HS-27A (cell line): ENCODE measurements at places on chromosomes 6 and 20.
A peak's percentile ranks its signal among the peaks of the same experiment; 100 is the strongest.

- DNase-seq = no peak
These were observed 3.8 kb downstream of the SLC35B2 start for GRCh38 chr6:44253307-44254101.

- peak; percentile 22 for DNase-seq
These were observed 73.9 kb downstream of the AHI1 start for GRCh38 chr6:135423649-135424128.

DNA sequence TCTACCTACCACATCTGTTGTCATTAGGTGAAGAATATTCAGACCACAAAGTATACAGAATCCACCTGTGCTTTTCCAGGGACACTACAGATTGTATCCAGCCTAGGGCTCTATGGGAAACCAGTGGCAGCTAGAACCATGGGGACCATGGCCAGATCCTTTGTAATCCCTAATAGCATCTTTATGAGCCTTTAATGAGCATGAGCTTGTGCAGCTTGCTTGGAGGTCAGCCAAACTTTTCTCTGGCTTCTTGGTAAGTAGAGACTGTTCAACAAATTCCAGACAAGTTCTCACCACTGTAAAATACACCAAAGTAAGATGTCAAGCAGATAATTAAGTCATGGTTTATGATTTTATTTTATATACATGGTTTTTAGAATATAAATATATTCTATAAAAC lies 301.6 kb upstream of the ADGRB3 start:
- DNase-seq = no peak

DNA sequence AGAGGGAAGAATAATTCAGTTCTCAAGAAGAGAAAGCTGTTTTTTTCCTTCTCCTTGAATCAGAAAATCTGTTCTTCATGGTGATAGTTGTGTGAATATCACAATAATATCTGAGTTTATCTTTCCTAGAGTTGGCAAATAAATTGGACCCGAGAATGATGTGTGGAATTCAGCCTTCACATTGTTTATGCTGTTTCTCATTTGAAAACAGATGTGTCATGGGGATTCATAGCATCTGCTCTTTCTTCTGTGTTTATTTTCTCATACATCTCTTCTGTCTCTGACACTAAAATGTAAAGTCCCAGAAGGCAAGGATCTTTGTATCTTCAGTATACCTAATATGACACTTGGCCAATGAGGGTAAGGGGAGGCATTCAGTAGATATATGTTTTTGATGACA lies 103.6 kb upstream of the SGK1 start:
- no peak for DNase-seq

DNA sequence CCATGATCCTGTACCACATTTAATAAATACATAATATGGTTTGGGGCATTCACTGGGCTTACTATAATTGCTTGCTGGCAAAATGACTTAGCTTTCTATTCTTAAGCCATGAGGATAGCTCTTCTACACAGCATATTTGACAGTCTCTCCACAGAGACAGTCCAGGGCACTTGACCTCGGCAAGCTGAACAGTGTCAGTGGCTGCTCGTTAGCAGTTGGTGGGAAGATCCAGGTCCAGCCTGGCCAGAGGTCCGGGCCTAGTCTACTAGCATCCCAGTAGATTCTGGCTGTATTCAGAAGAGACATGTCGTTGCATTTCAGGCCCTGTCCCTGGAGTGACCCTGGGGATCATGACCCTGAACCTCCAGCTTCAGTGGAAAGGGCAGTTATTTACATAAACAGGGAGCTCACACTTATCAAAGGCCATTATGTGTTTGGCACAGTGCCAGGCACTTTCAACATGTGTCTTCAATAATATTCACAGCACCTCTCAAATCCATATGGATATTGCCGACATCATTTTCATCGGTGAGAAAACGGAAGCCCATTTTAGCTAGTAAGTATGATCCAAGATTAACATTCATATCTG lies 139.0 kb downstream of the IMPG1 start:
- no peak for DNase-seq

GRCh38 chr6:17705428-17705777 lies 1.3 kb downstream of the NUP153 start:
- peak; percentile 56 for DNase-seq

DNA sequence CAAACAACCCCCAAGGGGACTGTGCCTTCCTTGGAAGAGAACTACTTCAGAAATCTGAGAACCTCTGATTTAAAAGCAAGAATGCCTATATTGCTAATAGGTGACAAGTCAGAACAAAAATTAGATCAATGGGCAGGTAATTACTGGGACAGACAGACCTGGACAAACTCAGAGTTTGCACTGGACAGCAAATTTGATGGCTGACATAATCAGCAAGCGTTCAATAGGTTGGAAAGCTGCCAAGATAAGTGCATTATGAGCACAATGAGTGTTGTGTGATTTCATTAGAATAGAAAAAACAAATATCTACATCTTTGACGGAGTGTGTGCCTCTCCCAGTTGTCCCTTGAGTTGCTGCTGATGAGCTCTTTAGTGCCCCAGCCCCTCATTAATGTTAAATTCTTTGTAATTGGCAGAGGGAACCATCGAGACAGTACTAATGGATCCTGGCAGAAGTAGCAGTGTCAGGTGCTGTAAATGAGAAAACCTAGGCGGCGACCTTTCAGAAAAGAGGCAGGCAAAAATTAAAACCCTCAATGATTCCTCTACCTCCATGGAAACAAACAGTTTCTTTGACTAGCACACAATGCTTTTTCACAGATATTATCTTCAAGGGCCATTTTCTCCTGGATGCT lies 116.5 kb upstream of the COL21A1 start:
- no peak for DNase-seq

DNA sequence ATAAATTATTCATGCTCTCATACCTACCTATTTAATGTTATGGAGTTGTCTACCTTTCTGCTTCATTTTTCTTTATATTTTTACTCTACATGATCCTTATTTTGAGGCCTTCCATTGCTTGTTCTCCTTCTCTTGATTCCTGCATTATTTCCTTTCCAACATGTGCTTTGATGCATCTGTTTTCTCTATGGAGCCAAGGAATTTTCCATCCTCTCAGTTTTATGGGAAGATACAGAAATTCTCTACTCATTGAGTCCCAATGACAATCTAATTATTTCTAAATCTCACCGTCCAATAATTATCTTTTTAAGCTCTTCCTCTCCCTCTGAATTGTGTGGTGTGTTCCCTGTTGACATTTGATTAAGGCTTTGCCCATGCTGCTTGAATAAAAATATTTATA lies 136.0 kb downstream of the PACRG start:
- DNase-seq = no peak

- DNase-seq = no peak
These were observed 163.5 kb downstream of the PRL start for GRCh38 chr6:22133357-22133756.

DNA sequence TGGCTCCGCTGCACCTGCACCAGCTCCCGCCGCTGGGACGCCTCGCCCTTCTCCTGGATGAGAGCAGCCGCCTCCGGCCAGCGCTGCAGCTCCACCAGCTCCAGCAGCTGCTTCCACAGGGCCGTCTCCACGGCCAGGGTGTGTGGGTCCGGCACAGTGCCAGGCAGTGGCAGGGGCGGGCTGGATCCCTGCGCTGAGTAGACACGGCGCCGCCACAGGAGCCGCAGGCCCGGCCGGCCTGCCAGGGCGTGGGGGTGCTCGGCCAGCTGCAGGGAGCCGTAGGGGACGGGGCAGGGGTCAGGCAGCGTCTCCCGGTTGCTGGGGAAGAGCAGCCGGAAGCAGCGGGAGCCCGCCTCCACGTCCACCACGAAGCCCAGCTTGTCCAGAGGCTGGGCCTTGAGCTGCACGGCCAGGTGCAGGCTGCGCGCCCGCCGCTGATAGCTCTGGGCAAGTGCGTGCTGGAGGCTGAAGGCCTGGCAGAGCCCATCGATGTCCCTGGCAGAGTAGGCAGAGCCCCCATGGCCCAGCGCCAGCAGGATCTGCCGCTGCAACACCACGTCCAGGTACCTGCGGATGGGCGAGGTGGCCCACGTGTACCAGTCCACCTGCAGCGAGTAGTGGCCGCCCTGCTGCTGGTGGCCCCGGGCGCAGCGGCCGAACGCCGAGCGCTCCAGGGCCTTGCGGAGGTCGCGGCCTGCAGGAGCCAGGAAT lies 9.4 kb downstream of the FNDC11 start:
- no peak for DNase-seq
